RWPE2 (cell line): ENCODE measurements at places on chromosomes 4 and X.

DNA sequence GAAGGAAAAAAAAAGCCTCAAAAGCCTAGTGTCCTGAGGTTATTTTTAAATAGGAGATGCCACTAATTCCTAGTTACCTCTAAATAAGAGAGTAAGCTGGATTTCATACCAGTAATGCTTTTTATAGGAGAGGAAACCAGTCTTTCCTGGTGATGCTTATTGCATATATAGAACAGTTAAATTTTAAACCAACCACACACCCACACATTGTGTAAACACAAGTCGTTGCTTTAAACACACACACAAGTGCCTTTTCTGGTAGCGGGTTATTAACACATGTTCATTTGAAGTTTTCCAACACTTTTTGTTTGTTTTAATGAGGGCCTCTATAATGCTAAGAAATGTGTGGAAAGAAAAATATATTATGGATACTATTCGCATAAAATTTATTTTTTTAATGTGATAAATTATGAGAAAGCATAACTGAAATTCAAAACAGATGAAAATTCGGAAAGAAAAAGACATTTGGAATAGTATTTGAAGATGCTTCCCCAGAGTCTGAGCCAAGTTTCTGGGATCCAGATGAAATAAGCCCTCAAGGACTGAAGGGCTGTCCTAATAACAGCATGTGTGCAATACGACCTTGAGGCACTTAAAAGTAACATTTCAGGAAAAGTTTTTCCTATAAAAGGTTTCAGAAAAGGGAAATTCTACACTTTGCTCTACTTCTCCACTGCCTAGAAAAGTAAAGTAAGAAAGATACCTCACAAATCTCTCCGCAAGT lies 2.0 kb downstream of the ANTXR2 start:
- H3K4me1 ChIP-seq = peaks cover 33% of the 10 kb centered on the region
- peak overlapping the region; percentile 76 for H3K27ac ChIP-seq
- DNase-seq = no peak
- H3K36me3 ChIP-seq = peaks cover 41% of the 10 kb centered on the region
- peak overlapping the region; percentile 62 for H3K4me3 ChIP-seq

- H3K27me3 ChIP-seq = no peaks in the 10 kb centered on the region
- no peaks in the 10 kb centered on the region for H3K4me1 ChIP-seq
- H3K27ac ChIP-seq = no peak overlapping the region
- H3K36me3 ChIP-seq = no peaks in the 10 kb centered on the region
- no peak overlapping the region for H3K4me3 ChIP-seq
Observed at GRCh38 chrX:23235051-23235450, 99.6 kb upstream of the PTCHD1 start.

DNA sequence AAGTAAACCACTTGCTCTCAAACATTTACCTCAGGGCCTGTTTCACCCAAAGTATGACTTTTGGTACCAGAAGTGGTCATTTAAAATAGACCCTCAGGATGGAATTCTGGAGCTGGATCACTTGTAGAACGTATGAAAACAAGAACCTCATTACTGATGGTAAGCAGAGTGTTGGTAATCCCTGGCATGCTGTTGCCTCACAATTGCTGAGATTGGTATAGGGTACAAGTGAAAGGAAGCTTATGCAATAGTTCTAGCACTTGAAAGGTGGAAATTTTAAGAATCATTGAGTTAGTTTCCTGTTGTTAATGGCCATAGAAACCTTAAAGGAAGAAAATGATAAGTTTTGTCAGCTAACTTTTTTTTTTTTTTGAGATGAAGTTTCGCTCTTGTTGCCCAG lies 22.3 kb upstream of the THOC2 start:
- no peak overlapping the region for H3K27ac ChIP-seq
- no peaks in the 10 kb centered on the region for H3K4me1 ChIP-seq
- H3K4me3 ChIP-seq = no peak overlapping the region
- no peak for DNase-seq
- H3K27me3 ChIP-seq = no peaks in the 10 kb centered on the region

DNA sequence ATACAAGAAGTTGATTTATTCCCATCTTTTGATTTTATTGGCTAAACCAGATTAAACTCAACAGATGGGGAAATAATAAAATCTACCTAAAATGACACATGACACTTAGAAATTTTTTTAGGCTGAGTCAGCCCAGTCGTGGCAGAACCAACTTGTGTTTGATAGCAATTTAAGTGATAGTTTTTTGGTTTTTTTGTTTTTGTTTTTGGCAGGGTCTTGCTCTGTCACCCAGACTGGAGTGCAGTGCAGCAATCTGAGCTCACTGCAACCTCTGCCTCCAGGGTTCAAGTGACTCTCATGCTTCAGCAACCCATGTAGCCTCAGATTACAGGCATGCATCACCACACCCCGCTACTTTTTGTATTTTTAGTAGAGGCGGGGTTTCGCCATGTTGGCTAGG lies 370.3 kb upstream of the NOCT start:
- H3K36me3 ChIP-seq = no peaks in the 10 kb centered on the region
- no peak overlapping the region for H3K4me3 ChIP-seq

- H3K4me3 ChIP-seq = no peak overlapping the region
- H3K4me1 ChIP-seq = peaks cover 2% of the 10 kb centered on the region
- H3K27me3 ChIP-seq = no peaks in the 10 kb centered on the region
- no peak overlapping the region for H3K27ac ChIP-seq
- no peak for DNase-seq
- H3K36me3 ChIP-seq = no peaks in the 10 kb centered on the region
Observed at GRCh38 chrX:53077207-53078197, 4.7 kb upstream of the TSPYL2 start.

DNA sequence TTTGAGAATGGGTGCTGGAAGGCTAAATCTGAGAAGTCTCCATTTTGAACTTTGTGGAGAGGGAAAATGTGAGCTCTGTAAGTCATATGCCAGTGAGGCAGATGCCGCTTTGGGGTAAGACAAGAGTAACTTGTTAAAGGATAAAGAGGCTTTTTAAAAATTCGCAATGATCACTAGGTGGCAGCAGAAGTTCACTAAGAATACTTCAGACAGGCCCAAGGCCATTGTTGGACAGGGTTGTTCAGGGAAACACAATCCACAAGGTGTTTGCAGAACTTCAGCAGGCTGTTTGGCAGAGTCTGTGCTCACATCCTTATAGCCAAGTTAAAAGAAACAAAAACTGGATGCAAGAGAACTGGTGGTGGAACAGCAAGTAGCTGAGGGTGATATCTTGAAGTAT lies 13.7 kb upstream of the PIGA start:
- no peaks in the 10 kb centered on the region for H3K27me3 ChIP-seq
- no peaks in the 10 kb centered on the region for H3K36me3 ChIP-seq
- no peak overlapping the region for H3K27ac ChIP-seq
- no peak for DNase-seq
- H3K4me1 ChIP-seq = no peaks in the 10 kb centered on the region
- H3K4me3 ChIP-seq = no peak overlapping the region

DNA sequence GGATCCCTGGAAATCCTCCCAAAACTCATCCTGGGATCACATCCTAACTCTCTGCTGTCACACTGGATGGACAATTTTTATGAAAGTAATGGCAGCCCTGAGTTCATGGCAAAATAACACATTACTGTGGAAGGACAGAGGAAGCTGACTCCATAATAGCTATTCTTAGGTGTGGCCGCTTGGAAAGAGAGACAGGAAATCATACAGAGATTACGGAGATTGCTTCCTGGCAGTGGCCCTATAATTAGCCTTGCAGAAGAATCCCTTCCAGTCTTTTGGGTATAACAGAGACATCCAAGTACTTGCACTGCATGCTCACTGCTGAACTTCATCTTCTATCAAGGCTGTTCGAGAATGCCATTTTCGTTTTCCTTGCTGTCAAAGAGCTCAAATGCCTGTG lies 133.1 kb upstream of the VCX start:
- no peak overlapping the region for H3K27ac ChIP-seq
- DNase-seq = no peak
- H3K36me3 ChIP-seq = no peaks in the 10 kb centered on the region
- H3K4me3 ChIP-seq = no peak overlapping the region

- H3K36me3 ChIP-seq = no peaks in the 10 kb centered on the region
- DNase-seq = no peak
- no peak within 1 kb of the TSS for H3K4me3 ChIP-seq
- no peaks in the 10 kb centered on the region for H3K27me3 ChIP-seq
Observed at GRCh38 chr4:67558493-67558892, at the start of gene STAP1. STAP1 (plus strand) TSS chr4:67558727; CDS start chr4:67558810, 83 bp downstream.

DNA sequence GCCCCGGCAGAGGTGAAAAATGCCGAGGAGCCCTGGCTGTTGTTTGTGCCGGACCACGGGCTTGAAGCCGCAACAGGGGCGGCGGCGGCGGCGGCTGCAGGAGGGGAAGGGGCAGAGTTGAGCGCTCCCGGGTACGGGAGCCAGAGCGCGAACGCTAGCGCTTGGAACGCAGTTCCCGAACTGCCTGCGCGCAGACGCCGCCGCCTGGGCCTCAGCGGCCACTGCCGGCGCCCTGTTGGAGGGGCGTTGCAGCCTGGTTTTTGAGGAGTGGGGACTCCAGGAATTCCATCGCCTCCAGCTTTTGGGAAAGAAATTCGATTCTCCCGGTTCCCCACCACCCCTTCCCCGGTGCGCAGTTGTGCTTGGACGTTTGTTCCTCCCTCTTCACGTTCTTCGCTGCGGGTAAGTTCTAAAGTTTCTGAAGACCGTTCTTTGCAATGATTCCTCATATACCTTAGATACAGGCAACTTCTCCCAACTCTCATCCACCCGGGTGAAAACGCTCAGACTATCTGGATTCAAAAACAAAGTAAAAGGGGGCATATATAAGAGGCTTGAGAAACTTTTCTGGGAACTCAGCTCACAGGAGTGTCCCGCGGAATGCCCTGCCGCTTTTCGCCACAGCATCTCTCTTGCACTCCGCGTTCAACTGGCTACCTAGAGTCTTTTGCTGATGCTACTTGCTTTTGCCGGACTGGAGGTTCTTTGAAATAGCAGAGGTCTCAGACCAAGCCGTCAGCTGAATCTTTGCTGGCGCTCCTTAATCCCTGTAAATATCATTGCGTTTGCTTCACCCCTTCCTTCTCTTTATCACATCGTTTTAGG lies 1.0 kb downstream of the FAT4 start:
- H3K27me3 ChIP-seq = no peaks in the 10 kb centered on the region
- H3K4me1 ChIP-seq = no peaks in the 10 kb centered on the region
- no peak for DNase-seq

DNA sequence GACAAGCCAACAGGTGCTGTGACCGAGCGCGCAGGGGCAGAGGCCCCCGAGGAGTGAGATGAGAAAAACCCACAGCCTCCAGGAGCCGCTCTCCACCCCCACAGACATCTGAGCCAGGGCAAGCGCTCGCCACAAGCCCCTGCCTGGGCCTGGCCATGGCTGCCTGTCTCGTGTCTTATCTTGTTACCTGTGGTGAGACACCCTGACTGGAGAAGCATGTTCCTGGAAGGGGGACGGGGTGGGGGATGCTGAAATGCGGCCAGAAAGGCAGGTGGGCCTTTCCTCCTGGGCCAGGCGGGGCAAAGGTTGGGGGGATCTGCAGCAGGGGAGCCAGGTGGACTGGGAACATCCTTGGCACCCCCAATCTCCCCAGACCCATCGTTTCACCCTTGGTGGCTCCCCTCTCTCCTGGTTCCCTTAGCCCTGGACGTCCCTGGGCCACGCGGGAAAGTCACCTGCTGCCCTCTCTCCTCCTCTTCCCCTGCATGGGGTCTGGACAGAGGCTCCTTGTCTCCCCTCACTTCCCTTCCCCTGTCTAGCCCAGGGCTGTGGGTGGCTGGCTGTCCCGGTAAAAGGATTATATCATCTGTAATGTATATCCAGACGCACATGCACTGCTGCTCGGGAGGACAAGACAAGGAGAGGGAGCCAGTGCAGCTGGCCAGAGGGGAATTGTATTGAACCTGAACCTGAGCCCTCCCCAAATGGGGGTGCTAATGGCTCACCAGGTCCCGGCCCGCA lies 8.4 kb upstream of the DUSP9 start:
- DNase-seq = peak; percentile 25
- no peak overlapping the region for H3K27ac ChIP-seq
- H3K4me3 ChIP-seq = no peak overlapping the region
- no peaks in the 10 kb centered on the region for H3K4me1 ChIP-seq
- no peaks in the 10 kb centered on the region for H3K36me3 ChIP-seq

GRCh38 chr4:25797136-25797535 lies 65.7 kb downstream of the SEL1L3 start:
- no peaks in the 10 kb centered on the region for H3K27me3 ChIP-seq
- peaks cover 5% of the 10 kb centered on the region for H3K36me3 ChIP-seq
- DNase-seq = no peak
- H3K27ac ChIP-seq = no peak overlapping the region
- no peak overlapping the region for H3K4me3 ChIP-seq

DNA sequence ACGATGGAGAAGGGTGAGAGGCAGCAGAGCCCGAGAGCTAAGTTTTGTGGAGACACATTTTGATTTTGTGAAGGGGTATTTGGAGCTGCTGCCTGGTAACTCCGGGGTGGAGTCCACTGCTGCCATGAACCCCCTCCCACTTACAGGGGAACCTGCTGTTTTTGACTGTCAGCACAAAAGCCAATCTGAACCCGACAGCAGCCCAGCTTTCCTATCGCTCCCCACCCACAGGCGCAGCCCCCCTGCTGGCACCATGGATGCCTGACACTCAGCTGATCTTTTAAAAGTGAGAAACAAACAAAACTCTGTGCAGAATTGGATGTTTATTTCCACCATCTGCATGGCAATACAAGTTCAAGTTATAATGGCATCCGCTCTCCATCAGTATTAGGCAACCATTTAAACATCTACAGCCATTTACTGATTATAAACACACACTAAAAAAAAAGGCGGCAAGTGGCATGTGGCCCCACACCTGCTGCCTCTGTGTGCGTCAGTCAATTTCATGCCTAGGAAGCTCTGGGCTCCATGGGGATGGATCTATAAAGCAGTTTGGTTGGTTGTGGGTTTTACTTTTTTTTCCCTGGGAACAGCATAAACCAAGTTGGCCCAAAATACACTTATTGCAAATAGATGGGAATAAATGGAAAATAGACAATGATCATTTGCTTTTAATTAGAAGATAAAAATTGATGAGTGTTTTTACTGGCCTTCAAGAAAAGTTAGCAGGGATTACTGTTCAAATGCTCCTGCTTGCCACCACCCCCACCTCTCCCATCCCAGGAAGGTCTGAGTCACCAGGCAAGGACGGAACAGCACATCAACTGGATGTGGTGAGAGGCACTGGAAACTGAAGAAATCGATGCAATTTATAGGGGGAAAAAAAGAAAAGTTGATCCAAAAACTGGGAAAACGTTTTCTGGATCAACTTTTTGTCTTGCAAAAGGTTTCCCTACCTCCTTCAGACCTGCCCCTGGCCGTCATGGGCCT lies 46.0 kb downstream of the SEPSECS start:
- H3K4me1 ChIP-seq = no peaks in the 10 kb centered on the region
- no peaks in the 10 kb centered on the region for H3K27me3 ChIP-seq
- no peak for DNase-seq
